Posterior vena cava (tissue), 2 donors: ENCODE measurements at places on chromosomes 1 and 21. TPM values are rescaled to one million over a fixed set of nuclear protein-coding genes. Genes with fewer than 3 reads are reported as not detected.
A peak's percentile ranks its signal among the peaks of the same experiment; 100 is the strongest.

Gene AMY1B
- total RNA-seq, result not detected

DNA sequence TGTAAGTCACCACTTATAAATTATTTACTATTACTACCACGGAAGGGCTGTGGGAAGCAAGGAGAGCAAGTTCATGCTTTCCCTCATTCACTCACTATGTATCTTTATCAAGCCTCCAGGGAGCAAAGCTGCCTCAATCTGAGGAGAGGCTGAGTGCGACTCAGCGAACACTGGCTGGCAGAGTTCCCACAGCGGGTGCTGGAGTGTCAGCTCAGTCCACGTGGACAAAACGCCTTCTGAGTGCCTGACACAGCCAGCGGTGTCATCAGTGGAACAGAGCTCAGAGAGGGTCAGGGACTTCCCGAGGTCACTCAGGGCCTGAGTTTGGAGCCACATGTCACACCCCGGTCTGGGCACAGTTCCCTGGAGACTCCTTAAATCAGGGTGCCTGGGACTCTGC, 16.9 kb downstream of the MATN1 start:
- peak; percentile 90 for DNase-seq

DNA sequence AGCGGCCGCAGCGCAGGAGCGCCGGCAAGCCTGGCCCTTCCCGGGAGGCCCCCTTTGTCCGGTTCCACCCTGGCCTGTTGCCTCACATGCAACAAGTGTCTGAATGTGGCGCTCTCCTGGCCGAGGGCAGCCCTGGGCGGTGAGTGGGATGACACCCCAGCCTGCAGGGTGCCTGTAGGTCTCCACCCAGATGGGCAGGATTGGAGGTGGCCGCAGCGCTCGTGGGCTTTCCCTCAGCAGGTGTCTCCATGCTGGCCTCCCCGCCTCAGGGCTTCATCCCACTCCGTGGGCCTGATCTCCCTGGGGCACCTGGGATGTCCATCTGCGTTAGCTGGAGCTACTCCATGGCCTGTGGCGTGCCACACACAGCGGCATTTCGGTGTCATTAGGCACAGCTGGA, 1.5 kb downstream of the MIB2 start:
- DNase-seq, result peak; percentile 84

DNA sequence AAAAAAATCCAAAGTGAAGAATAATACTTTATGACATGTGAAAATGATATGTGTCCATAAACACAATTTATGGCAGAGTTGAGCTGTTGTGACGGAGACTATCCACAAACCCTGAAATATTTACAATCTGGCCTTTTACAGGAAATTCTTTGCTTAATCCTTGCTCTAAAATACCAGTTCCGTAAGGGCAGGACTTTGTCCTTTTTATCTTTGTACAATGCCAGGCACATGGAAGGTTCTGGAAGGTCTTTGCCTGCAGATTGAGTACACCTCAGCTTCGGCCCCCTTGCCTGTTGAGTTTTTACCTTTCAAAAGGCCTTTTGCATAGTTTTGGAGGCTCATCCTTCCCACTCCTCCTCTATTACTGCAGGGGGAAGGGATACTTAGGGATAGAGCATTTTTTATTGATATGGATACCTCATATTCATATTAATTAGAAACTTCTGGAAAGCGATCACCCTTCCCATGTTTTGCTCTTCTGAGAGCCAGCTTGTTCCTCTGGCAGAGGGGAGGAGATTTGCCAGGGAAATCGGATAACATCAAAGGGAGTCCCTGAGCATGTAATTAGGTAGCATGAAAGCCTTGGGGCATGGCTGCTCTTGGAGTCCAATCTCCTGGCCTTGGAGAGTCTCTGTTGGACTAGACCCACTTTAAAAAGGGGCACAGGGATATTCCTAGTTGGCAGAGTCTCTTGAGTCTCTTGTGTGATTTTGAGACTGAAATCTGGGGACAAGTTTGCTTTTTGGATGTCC, 217.1 kb downstream of the KCNJ6 start:
- no peak for DNase-seq

GRCh38 chr1:71640116-71640515, 559.3 kb upstream of the ZRANB2 start:
- DNase-seq, result no peak
